ENCODE measurements at places on chromosomes 6 and 20.

GRCh38 chr6:155450240-155450581, 5.4 kb downstream of the NOX3 start:
- no peak for DNase-seq

DNA sequence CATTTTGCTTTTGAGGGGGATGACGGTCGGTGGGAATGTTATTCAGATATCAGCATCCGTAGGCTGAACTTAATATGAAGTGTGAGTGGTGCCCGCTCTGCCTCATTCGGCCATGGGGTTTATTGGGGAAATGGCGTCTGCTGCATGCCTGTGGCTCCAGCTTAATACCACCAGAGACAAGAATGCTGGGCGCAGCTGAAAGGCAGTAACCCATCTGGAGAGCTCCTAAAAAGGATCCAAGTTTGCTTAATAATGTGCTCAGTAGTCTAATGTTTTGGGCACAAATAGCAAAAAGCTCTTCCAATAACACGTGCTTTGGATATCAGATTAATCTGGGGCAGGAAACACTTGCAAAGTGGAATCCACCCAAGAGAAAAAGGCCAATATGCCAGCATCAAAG, 273.0 kb upstream of the TAB2 start:
- no peak for DNase-seq

- DNase-seq = no peak
These were observed 93.6 kb downstream of the RIMS1 start for GRCh38 chr6:71979911-71980310.

DNA sequence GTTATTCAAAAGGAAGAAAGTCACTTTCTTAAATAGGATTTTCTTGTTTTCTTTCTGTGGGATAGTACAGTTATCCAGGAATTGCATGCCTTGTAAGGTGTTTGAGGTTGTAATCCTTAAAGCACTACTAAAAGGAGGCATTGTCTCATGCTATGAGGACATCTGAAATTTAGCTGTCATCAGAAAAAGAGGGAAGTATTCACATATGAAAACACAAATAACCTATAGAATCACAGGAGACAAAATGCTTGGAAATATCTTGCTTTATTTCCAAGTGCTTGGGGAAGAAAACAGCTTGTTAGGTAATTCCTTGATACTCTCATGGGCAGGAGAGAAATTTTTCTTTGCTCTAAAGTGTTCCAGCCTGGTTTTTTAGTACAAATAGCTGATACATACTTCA, 40.1 kb downstream of the HECA start:
- DNase-seq = no peak

DNA sequence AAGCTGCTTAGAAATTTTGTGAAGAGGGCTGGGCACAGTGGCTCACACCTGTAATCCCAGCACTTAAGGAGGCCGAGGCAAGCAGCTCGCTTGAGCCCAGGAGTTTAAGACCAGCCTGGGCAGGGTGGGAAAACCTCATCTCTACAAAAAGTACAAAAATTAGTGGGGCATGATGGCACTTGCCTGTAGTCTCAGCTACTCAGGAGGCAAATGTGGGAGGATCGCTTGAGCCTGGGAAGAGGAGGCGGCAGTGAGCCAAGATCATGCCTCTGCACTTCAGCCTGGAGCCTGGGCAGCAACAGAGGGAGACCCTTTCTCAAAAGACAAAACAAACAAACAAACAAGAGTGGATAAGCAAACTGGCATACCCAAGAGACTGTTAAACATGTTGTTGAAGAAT, 308.3 kb upstream of the ADGRB3 start:
- no peak for DNase-seq

GRCh38 chr6:142635130-142635529, 309.8 kb downstream of the HIVEP2 start:
- no peak for DNase-seq

- no peak for DNase-seq
These were observed 11.7 kb downstream of the TMEM244 start for GRCh38 chr6:129849456-129849855.

- DNase-seq = no peak
These were observed 19.9 kb downstream of the TREM1 start for GRCh38 chr6:41266541-41266940.

- DNase-seq = no peak
These were observed 106.0 kb downstream of the VEGFA start for GRCh38 chr6:43875849-43876572.

DNA sequence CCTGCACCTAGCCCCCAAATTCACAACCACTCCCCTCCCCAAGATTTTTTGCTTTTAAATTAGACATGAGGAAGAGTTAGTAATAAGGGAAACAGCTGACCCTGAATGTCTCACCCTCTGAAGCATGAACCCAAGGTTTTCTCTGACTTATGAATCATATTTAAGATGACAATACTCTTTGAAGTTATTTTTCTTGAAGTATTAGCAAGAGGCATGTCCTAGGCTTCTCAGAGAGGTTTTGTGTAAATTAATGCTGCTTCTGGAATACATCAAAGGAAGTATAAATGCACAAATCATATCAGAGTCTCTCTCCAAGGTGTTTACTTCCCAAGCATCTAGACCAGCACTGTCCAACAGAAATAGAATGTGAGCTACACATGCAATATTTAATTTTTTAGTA, 408.1 kb upstream of the MARCKS start:
- no peak for DNase-seq

DNA sequence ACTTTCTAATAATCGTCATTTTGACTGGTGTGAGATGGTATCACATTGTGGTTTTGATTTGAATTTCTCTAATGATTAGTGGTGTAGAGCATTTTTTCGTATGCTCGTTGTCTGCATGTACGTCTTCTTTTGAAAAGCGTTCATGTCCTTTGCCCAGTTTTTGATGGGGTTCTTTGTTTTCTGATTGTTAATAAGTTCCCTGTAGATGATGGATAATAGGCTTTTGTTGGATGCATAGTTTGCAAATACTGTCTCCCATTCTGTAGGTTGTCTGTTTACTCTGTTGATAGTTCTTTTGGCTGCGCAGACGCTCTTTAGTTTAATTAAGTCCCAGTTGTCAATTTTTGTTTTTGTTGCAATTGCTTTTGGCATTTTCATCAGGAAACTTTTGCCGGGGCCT, 32.3 kb upstream of the XRN2 start:
- no peak for DNase-seq

DNA sequence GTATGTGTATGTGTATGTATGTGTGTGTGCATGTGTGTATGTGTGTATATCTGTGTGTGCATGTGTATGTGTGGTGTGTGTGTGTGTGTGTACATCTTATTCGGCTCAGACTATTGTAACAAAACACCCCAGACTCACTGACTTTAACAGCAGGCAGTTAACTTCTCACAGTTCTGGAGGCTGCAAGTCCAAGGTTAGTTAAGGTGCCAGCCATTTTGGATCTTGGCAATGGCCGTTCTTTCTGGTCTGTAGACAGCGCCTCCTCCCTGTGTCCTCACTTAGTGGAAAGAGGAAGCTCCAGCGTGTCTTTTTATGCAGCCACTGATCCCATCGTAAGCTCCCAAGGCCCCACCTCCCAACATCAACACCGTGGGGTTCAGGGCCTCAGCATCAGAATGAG, 128.3 kb upstream of the THBS2 start:
- DNase-seq = no peak

- no peak for DNase-seq
These were observed 2.5 kb downstream of the SRMS start for GRCh38 chr20:63544958-63545516.

DNA sequence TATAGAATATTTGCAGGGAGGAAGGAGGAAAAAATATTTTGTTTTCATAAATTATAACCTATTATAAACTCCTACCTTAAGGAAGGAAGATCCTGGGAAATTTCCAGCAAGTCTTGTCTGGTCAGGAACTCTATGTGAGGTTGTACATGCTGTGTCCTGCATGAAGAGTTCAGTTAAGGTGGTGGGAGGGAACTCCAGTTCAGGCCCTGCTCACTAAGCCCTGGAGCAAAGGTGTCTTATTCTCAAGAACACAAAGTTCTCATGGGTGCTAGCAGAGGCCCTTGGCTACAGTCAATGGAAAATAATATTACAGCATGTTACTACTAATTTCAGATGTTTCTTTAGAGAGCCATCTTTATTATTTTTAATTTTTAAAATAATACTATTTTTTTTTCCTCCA, 3.8 kb upstream of the OGFRL1 start:
- DNase-seq = no peak

GRCh38 chr6:89281779-89282246, 33.3 kb downstream of the GABRR2 start:
- no peak for DNase-seq

- peak; percentile 65 for DNase-seq
These were observed 5.1 kb downstream of the THBS2 start for GRCh38 chr6:169248521-169248971.

- no peak for DNase-seq
These were observed 27.0 kb upstream of the APMAP start for GRCh38 chr20:25019381-25020155.

DNA sequence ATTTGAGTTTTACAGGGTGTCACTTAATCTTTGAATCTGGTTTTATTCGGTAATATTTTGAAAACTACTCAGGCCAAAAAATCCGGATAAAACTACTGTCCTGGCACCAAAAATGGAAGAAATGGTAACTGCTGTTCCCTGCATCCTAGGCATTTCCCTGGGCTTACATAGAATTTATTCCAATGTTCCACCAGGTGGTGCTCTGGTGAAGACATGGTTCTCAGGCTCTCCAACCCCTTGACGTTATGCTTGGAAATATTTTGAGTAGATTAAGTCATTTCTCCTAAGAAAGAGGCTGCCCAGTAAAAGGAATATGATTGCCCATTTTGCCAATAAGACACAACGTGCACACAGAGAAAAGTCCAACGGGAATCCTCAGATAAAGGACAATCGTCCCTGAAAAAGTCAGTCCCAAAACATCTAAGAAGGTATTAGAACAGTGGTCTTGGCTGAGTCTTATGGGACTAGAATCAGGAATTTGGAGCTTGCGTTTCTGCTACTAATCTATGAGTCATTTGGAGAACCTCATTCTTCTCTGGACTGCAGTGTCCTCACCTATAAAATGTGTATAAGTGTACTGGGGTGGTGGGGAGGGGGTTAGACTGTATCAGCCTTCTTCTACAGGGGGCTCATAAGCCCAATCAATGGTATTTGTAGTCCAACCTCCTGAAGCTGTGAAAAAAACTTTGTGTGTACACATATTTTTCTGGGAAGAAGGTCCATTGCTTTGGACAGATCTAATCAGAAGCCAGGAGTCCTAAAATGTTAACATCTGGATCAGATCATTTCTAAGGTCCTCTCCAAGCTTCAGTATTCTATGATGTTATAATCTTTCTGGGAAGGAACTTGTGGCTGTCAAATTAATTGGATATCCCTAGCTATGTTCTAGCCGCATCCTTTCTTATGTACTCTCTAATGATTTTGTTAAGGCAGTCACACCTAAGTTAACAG, 131.0 kb upstream of the BMP2 start:
- no peak for DNase-seq

DNA sequence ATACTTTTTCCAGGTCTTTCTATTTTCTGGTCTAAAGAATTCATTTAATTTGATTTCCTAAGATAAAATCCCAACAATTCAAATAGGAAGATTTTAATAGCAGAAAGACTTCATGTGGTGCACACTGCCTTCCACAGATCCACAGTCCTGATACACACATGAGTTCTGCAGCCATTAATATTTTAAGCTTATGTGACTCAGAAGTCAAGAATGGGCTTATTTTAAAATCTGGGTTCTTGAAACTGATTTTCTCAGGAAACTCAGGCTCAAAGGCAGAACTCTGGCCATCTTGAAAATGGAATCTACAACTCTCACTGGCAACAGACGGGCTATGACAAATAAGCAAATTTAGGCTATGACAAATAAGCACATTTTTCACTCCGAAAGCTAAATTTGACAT, 88.2 kb downstream of the COL12A1 start:
- no peak for DNase-seq

DNA sequence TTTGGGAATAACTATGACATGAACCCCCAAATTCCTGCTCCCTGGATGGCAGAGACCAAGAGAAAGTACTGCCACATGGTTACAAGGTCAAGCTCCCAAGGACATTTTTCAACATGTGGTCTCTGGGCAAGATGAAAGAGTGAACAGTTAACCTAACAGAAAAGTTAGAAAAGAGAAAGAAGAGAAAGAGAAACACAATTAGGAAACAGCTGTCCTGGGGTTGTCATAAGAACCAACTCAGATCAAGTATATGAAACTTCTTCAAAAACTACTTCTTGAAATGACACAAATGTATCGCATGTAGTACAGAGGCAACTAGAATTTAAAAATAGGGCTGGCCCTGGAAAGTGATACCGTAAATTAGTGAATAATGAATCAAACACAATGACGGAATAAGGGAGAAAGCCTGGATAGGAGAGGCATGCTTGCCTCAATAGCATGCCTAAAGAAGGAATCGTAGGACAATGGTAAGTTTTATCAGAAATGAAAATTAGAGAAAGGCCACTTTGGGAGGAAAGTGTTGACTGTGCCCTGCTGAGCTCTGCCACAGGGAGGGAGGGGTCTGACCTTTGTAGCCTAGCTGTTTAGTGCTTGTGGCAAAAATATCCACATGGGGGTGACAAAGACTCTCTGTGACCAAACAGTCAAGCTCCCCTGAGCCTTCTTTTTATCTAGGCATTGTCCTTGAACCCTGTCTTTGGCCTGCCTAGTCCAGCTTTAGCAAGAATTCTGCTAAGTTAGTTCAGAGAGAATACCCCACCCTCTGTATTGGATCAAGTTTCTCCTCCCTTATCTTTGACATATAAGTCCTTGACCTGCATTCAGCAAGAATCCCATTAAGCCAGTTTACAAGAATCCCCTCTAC, 4.3 kb upstream of the DCBLD1 start:
- DNase-seq = no peak
